Stimulated activated CD8-positive, alpha-beta memory T cell treated with anti-CD3 and anti-CD28 coated beads, Interleukin-7, amount 100 ng/mL, for 24 hours (primary cell): ENCODE measurements at places on chromosomes 3 and 15.

GRCh38 chr3:1381647-1382036 lies 288.8 kb downstream of the CNTN6 start:
- no peak for DNase-seq

- no peak for DNase-seq
Observed at GRCh38 chr3:47079432-47079831, 84.5 kb downstream of the SETD2 start.

DNA sequence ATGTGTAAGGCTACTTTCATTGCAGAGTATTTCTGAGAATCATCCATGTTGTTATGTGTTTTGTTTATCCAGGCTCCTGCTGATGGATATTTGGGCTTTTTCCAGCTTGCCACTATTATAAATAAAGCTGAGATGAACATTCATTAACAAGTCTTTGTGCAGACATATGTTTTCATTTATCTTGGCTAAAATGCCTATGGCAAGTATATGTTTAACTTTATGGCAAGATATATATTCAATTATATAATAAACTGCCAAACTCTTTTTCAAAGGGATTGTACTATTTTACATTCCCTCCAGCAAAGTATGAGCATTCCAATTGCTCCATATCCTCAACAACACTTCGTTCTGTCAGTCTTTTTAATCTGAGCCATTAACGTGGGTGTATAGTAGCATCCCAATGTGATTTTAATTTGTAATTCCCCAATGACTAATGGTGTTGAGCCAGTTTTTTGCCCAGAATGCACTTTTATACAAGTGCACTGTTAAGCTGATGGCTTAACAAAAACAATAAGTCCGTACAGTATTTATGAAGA lies 452.4 kb downstream of the SHQ1 start:
- DNase-seq, result no peak

DNA sequence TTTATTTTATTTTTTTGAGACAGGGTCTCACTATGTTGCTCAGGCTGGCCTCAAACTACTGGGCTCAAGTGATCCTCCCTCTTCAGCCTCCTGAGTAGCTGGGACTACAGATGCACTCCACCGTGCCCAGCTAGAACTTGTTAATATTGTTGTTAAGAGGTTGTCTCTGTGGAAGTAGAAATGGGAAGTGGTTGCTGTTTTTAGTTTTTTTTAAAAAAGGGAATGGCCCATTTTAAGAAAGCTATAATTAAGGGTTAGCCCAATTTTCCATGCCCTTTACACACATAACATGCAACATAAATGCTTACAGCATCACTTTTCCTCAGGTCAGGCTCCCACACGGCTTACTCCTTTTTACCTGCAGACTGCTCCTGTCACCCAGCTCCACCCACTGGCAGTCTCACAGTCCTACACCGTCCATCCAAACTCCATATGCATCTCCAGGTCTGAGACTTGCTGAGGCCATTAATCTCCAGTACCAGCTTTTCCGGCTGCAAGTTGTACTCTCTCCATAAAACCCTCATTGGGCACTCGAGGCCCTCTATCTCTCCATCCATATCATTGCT lies 19.8 kb downstream of the MORC1 start:
- no peak for DNase-seq

GRCh38 chr3:10405816-10406215 lies 84.9 kb upstream of the SEC13 start:
- no peak for DNase-seq

- DNase-seq, result no peak
Observed at GRCh38 chr3:57227930-57228751, 612 bp downstream of the APPL1 start.

DNA sequence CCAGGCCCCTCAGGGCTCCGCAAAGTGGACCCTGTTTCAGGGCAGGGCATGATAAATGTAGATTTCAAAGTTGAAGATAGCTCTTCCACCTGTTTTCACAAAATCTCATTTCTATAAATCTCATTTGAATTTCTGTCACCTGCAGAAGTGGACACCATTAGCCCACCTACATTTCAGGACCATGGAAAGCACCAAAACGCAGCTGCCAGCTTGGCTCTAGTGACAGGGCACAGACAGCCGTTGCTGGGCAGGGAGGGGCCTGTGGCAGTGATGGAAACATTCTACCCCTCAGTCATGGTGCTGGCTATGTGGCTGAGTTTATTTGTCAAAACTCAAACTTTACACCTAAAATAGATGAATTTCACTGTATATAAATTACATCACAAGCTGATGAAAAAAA lies 40.4 kb downstream of the PRR23E start:
- no peak for DNase-seq

GRCh38 chr3:188296761-188297612 lies 143.0 kb downstream of the LPP start:
- no peak for DNase-seq

DNA sequence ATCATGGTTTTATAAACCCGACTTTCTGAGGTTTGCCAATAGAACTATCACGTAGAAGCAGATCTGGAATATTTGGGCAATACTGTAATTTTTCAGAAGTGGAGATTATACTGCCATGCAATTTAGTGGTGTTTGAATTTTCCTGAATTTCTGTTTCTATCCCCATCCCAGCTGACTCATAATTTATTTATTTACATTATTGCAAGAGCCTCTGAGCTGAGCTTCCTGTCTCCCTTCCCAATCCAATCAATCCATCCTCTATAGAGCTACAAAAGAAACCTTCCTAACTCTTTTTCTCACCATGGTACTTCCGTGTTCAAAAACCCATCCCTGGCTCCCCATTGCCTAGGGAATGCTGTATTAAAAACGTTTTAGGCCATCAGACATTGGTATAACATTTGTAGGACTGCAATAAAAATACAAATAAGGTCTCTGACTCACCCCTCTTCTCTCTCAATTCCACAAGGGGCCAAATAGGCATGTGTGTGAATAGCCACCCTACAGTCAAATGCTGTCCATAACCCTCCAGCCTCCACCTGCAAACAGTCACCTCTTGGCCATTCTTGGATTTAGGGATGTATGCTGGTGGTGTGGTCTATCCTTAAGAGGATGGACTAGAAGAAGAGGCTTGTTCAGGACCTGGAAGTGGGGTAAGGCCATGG lies 190.7 kb downstream of the CD47 start:
- no peak for DNase-seq

DNA sequence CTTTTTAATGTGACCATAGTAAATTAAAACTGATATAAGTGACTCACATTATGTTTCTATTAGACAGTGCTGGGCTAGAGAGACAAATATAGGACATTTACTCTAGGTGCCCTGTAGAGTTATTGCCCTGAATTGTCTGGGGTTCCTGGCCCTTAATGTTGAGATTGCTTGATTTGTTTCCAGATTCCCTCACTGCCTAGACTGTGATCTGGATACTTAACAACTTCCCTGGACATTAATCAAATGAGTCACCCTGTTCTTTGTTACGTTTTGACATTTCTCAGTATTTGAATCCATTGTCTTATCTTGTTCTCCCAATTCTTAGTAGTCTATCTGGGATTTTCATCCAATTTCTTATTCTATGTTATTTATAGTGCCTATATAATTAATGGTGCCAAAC lies 65.8 kb downstream of the DTWD1 start:
- no peak for DNase-seq

GRCh38 chr15:81146466-81146865 lies 12.4 kb downstream of the CFAP161 start:
- no peak for DNase-seq

DNA sequence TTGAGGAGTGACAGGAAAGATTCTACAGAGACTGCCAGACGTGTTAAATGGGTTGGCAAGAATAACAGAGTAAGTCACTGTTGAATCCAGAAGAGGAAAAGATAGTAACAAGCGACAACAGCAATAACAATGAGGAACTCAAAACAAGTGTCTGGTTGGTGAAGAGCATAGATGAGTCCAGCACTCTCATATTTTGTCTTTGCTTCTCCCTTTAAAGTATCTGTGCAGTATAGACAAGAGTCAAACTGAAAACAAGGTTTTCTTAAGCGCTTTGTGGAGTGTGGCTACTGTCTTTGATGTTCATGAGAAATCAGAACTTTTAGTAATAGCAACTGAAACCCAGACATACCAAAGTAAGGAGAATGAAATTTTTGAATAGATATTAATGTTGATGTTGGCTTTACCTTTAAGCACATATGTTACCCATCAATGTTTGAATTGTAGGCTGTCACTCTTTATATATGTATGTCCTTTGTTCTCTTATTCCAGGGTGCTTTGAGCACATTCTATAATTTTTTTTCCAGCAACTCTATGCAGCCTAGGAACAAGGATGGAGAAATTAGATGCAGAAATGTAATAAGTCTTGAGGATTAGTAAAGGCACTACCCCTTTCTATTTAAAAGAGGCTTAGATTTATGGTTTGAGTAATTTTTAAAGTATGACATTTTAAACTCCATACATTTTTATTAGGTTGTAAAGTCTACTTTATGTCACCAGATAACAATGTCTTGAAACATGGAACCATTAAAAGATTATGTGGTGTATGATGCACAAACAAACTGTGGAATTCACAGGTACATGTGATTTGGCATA lies 185.5 kb downstream of the NFKBIZ start:
- DNase-seq, result no peak

DNA sequence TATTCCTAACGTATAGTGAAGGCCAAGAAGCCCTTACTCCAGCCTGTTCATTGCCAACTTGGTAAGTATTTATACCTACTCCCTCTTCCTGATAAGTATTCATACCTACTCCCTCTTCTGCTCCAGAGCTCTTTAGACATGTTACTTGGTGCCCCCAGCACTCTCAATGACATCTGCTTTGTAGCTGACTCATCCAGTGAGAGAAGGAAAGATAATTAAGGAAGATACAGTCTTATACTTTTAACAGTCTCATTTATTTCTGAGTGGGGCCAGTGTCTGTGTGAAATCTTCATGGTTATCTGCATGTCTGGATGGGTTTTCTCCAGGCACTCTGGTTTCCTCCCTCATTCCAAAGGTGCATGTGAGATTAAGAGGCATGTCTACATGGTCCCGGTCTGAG lies 698.7 kb downstream of the FHIT start:
- no peak for DNase-seq

DNA sequence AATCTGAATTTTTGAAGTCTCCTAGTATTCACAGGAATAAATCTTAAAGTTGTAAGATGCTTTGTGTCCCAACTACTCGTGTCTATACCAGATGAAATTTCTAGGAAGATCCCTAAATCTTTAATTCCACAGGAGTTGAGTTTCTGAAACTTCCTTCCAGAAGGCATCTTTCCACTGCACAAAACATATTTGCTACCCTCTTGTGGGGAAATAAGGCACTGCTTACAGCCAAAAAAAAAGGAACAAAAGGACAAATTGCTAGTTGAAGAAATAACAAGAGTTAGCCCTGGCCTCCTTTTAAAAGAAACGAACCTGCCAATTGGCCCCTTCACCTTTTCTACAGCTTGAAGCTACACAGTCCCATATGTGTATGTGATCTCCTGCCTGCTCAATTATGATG lies 54.0 kb downstream of the TAFA4 start:
- no peak for DNase-seq

DNA sequence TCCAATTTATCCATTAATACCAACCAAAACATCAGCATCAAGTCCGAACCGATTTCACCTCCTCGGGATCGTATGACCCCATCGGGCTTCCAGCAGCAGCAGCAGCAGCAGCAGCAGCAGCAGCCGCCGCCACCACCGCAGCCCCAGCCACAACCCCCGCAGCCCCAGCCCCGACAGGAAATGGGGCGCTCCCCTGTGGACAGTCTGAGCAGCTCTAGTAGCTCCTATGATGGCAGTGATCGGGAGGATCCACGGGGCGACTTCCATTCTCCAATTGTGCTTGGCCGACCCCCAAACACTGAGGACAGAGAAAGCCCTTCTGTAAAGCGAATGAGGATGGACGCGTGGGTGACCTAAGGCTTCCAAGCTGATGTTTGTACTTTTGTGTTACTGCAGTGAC lies 20.8 kb downstream of the LYSMD4 start:
- DNase-seq, result no peak

DNA sequence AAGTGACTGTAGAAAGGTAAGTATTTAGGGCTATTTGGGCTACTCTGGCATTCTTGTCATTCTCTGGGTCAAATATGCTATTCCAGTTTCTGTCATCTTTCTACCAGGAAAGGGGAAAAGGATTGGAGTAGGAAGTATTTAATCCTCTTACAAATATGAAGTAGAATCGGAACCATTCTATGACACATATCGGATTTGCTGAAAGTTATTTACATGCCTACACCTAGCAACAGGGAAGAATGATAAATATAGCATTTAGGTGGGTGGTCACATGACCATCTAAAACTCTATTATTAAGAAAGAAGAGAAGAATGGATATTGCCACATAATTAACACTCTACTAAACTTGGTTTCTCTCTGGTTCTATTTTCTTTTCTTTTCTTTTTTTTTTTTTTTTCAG lies 1353.1 kb downstream of the ZPLD1 start:
- DNase-seq, result no peak

DNA sequence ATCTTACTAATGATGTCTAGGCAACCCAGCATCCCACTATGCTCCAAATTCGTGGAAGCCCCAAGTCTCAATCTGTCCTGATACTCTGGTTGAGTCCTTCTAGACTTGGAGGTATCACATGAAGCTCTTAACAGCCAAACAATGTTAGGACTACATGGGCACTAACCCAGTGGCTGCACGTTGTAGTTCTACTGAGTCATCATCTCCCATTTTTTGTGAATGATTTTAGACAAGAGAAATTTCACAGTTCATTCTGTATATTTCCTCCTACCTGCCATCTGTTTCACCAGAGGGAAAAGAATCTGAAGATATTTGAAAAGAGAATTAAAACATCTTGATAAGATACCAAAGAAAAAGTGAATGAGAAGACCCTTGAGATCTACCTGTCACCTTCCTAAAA lies 9.8 kb upstream of the WWTR1 start:
- DNase-seq, result no peak

DNA sequence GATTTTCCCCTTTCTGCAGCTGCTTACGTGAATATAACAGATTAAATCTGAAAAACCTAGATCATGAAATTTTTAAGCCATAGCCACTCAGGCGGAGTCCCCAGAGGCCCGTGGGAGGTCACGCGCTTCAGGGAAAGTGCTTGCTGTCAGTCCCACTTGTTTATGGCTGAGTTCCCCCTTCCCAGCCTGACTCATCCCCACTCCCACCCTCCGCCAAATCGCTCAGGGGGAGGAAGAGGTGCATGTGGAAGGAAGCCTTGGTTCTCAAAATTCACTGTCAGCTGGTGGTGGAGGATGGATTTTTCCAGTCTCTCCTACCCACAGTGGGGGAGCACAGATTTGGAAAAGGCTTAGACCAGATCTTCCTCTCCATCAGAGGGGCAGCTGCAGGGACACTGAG lies 67.4 kb downstream of the CORO2B start:
- DNase-seq, result no peak

DNA sequence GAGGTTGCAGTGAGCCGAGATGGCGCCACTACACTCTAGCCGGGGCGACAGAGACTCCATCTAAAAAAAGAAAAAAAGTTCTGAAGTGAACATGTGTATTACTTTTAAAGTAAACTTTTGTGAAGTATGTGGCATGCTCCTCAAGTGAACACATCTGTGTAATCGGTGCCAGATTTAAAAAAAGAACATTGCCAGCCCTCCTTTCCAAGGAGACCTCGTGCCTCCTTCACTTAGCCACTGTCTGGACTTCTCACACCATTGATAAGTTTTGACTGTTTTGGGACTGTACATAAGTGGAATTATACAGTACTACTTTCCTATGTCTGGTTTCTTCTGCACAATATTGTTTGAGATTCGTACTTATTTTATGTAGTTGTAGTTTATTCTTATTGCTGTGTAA lies 140.4 kb downstream of the UBE2E2 start:
- no peak for DNase-seq

- no peak for DNase-seq
Observed at GRCh38 chr3:174937478-174937877, 78.3 kb downstream of the NAALADL2 start.

- no peak for DNase-seq
Observed at GRCh38 chr3:159001711-159002110, 199.9 kb downstream of the MFSD1 start.
